Stimulated activated CD4-positive, alpha-beta T cell treated with anti-CD3 and anti-CD28 coated beads, Interleukin-1b, Interleukin-23, amount 100 ng/mL, for 1 hour (primary cell): ENCODE measurements at places on chromosomes 7 and 10.

GRCh38 chr7:16317406-16317805, 103.9 kb downstream of the CRPPA start:
- no peak for DNase-seq

- no peak for DNase-seq
Observed at GRCh38 chr10:71344154-71344925, 25.3 kb downstream of the SLC29A3 start.

- no peak for DNase-seq
Observed at GRCh38 chr7:123432601-123433000, 101.8 kb downstream of the IQUB start.

GRCh38 chr10:372566-372965, 237.3 kb downstream of the ZMYND11 start:
- DNase-seq = no peak

DNA sequence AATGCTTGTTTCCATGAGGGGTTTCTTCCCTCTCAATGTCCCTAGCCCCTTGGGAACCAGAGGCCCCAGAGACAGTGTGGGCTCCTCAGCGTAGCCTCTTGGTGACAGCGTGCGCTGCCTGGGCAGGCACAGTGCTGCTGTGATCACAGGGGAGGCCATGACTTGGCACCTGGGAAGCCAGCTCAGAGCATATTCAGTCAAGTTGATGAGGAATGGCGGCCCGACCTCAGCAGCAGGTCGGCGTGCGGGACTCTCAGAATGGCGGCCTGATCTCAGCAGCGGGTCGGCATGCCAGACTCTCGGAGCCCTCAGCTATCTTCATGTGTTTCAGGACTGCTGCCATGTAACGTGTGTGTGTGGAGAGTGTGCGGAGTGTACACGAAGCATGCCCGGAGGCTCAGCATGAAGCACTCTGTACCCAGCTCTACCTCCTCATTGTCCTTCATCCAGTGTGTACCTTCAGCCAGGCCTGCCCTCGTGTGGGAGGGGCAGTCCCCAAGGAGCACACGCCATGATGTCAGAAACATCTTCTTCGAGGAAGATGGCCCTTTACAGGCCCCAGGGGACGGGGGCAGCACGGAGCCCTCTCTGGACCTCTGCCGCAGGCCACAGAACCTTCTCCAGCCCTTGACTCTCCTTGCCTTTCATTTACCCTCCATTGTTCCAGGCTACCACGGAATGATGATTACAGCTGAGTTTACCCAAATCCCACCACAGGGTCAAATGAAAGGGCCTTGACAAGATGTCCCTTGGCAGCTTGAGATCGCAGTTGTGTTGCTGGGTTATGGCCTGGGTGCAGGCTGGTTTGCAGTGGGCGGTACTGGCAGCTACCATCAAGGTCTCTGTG, 130.4 kb downstream of the SMURF1 start:
- DNase-seq = no peak

DNA sequence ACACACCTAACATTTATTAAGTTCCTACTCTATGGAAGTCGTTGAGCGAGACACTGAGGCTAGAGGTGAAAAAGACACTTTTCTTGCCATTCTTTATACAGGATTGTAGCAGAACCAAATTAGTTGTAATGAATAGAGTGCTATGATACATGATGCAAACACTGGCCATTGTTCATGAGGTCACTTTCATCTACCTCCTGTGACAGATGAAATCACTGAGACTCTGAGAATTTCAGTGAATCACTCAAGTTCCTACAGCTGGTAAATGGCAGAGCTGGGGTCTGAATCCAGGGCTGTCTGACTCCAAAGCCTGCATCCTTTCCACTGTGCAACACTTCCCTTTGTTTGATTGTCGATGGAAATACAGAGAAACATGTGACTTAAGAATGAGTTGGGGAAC, 657.6 kb downstream of the LRMDA start:
- DNase-seq = no peak

- DNase-seq = no peak
Observed at GRCh38 chr10:47374611-47375536, 9.2 kb downstream of the ZNF488 start.

DNA sequence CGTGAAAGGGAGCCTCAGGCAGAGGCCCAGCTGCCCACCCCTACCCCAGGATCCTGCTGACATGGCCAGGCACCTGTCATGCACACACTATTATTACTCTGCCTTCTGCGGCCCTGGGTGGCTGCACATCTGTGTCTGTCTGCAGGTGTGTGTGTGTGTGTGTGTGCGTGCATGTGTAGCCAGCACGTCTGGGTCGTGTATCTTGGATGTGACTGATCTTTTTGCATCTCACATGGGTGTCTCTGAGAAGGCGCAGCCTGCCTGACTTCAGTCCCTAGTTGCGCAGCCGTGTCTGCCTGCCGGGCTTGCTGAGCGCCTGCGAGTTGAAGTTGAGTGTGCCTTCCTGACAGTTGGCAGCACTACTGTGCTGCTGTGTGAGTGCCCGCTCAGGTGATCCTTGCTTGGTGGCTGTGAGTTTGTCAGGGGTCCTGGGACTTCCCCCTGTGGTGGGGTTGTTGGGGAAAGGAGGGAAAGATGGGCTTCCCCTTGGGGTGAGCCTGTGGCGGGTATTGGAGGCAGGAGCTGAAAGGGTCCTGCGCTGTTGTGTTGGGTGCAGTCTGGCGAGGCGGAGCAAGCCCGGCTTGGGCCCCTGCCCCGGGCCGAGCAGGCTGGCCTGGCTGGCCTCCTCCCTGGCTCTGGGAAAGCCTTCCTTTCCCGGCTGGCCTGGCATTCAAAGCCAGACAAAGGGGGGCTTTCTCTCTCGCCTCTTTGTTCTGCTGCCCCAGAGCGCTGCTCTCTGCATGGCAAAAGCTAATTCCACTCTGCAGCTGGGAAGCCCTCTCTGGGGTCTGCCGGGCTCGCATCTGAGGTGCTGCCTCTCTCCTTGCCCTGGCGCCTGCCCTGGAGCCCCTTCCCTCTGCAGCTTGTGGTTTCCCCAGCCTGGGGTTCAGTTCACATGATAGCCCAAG, 4.9 kb downstream of the TRIM8 start:
- no peak for DNase-seq

GRCh38 chr10:127325506-127325905, 129.1 kb upstream of the INSYN2A start:
- no peak for DNase-seq

DNA sequence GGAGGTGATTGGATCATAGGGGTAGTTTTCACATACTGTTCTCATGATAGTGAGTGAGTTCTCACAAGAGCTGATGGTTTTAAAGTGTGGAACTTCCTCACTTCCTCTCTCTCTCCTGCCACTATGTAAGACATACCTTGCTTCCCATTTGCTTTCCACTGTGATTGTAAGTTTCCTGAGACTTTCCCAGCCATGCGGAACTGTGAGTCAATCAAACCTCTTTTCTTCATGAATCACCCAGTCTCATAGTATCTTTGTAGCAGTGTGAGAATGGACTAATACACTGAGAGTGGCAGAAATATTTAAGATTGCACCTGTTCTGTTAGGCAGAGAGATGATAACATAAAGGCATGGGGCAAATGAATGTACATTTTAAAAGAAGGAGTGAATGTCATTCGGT, 507.8 kb downstream of the SORCS3 start:
- no peak for DNase-seq

DNA sequence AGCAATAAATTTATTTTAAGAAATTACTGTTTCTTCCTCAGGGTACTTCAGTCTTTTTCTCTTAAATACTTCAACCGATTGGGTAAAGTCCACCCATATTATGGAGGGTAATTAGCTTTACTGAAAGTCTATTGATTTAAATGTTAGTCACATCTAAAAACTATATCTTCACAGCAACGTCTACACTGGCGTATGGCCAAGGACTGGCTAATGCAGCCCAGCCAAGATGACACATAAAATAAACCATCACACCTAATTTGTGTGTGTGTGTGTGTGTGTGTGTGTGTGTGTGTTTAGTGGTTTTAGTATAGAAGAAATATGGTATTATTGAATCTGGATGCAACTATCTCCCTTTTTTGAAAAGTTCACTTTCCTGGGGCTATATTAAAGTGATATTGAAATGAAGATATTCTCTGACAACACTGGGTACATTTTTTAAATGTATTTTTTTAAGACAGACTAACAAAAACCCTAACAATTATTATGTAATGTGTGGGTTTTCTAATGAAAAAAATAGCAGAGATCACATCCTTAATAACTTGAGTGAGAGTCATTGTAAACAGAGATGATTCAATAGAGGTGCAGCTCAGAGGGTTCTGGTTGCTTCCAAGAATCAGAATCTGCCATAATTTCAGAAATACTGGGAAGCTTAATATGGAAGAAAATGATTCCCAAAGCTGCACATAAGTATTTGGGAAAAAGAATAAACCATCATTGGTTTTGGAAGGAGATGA, 584.2 kb upstream of the MBL2 start:
- DNase-seq = no peak

DNA sequence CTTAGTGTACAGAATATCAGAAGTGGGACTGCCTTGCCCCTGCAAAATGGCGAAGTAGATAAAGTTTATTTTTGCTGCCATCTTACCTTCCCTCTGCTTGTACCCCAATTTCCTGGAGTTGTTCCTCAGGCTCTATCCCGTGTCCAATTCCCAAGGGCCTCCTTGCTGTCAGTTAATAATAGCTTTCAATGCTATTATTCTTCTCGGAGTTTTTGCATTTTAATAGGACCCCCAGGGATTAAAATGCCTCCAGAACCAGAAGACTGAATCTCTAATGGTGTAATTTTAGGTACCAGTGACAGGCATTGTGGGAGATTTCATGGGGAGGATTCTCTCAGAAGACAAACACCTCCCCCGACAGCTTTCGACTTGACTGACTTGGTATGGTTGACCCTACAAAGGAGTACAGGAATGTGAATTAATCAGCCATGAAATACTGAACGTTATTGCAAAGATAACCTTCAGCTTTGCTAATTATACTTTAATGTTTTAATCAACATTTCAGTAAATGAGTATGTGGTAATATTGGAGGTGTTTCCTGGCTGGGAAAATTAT, 75.2 kb downstream of the ZNF22 start:
- DNase-seq = no peak

GRCh38 chr7:25988640-25989039, 163.4 kb upstream of the NFE2L3 start:
- DNase-seq = no peak

- DNase-seq = no peak
Observed at GRCh38 chr10:116654816-116655215, 34.1 kb downstream of the PNLIPRP2 start.

GRCh38 chr10:63692220-63692896, 171.2 kb downstream of the REEP3 start:
- no peak for DNase-seq

DNA sequence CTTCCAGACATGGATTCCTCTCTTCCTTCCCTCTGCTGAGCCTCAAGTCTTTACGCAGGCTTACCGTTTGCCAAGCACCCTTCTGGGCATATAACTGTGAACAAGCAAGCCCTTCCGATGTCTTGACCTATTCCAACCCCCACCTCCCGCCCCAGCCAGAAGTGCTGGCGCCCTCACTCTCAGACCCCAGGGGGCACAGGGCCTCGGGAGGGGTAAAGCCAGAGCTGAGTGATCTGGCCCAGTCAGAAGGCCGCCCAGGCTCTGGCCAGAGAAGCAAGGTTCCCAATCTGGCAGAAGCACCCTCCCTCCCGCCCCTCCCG, 1.2 kb downstream of the PRRT4 start:
- DNase-seq = no peak

- no peak for DNase-seq
Observed at GRCh38 chr7:124462249-124462648, 303.3 kb downstream of the GPR37 start.

DNA sequence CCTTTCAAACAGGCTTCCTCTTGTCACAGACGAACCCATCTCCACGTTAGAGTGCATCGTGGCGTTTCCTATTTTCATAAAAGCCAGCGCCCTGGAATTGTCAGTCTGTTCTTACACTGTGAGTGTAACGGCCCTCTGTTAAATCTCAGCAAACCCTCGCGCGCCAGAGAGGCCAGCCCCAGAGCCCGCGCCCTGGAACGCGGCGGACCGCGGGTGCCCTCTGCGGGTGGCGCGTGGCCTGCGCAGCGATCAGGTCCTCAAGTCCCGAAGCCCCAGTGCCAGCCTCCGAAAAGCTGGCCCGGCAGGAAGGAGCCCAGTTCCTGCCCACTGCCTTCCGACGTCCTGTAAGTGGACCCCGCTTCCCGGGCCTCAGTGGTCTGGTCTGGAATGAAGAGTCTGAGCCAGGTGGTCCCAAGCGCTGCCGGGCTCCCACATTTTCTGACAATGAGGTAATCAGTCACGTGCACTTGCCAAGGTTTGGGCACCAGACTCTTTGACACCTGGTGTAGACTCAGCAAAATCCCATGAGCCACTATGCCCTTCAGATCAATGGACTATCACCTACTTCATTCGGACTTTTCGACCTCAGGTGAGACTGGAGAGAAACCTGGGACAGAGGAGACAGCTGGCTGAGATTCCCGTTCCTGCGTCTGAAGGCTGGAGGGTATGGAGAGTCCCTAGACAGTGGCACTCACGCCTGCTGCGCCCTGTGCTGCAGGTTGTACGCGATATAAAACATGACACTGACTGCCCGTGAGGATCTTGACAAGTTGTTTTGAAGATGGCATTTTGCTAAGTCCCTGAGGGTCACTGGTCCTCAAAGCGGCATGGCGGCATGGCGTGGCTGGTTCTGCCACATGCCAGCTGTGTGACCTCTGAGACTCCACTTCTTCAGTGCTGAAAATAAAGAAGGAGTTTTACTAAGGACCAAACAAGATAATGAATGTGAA, 109.4 kb upstream of the LANCL2 start:
- peak; percentile 60 for DNase-seq

DNA sequence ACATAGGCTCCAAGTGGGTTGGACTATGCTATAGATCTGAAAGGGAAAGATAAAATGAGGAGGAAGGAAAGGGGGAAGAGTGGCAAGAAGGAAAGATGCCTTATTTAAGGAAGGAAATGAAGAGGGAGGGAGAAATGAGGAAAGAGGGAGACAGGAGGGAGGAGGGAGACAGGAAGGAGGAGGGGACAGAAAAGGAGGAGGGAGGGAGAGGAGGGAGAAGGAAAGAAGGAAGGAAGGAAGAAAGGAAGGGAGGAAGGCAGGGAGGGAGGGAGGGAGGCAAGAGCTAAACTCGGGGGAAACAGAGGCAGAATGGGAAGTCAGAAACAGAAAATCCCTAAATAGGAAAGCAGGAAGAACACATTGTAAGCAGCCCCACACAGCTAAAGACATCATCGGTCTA, 67.4 kb downstream of the KIAA1549 start:
- no peak for DNase-seq

GRCh38 chr10:112361951-112362751, 11.8 kb upstream of the ACSL5 start:
- no peak for DNase-seq

DNA sequence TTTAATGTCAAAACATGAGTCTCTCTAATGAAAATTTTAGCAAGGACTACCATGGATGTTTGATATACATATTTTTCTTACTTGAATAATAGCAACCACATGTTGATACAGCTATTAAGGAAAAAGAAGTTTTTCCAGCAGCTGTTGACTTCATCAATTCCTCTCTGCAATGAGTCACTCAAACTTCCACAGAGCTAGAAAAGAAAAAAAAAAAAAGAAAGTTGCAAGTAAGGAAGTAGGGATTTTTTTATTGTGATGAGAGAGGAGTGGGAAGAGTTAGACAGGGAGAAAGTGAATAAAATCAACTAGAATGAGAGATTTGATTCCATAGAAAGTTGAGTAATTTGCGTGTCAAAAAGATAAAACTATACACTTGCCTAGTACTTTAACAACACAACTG, 46.2 kb downstream of the CAV1 start:
- DNase-seq = no peak

GRCh38 chr7:30027065-30027456, 559 bp upstream of the FKBP14 start:
- DNase-seq = no peak

GRCh38 chr7:73308074-73308664, 457 bp downstream of the NSUN5 start:
- no peak for DNase-seq
